ENCODE measurements at places on chromosomes 2 and 18.

- DNase-seq, result no peak
These were observed 1993.1 kb upstream of the CELF4 start for GRCh38 chr18:39558658-39559057.

GRCh38 chr2:3959372-3959771, 256.0 kb downstream of the DCDC2C start:
- no peak for DNase-seq

DNA sequence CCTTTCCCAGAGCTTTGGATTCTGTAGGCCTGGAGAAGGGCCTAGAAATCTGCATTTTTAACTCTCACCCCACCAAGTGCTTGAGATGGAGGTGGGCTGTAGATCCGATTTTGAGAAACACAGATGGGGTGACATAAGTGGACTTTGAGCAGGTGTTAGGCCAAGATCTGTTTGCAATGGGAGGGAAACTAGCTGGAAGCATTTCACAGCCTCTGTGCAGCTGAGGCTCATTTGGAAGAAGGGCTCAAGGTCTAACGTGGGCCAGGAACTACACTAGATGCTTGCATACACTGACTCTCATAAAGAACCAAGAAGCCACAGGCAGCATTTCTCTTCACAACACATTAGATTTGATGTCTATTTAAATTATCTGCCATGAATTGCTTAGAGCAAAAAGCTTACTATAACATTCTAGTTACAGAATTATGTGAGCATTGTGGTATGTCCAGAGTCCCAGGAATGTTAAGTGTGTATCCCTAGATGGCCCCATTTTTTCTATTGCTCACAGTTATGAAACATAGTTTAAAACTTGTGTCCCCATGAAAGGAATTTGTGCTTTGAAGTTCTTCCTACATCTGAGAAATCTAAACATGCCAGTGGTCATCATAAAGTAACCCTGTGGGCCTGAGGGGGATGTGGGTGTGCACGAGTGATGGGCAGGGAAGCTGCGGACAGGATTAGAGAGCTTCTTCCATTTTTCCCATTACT, 77.2 kb downstream of the CD28 start:
- DNase-seq, result no peak

DNA sequence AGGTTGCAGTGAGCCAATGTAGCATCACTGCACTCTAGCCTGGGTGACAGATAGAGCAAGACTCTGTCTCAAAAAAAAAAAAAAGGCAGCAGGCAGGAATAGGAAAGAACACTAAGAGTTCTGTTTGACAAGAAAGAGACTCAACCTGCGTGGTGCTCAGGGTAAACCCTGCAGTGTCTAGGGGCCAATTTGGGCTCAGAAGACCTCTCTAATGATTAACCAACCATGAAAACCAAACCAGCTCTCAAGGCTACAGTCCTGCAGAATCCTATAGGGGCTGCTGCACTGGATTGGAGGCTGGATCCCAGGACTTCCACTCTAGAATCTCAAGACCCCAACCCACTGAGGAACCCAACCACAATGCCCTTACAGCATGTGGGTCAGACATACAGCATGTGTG, 2.4 kb downstream of the TRABD2A start:
- no peak for DNase-seq

DNA sequence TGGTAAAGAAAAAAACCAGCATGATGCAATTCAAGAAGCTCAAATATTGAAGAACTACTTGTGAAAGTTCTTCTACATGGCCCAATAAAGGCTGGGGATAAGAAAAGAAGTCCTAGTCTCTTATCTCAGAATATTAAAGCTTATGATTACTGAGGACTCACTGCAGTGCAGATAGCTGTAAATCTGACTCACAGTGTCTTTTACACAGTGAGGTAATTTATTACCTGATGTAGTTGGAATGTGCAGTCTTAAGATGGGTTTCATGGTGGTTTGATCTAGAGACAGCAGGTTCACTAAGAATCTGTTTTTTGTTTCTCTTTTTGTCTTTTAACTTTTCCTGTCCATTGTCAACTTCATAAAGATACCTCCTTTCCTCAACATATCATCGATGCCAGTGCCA, 484.0 kb upstream of the MAP2 start:
- DNase-seq, result no peak

Data from MV-4-11 (cell line).